ENCODE measurements at places on chromosomes 11 and 22. TPM values are rescaled to one million over a fixed set of nuclear protein-coding genes. Genes with fewer than 3 reads are reported as not detected.

The SPI1 gene
- not detected for total RNA-seq

The ZNF280A gene
- not detected for total RNA-seq

- DNase-seq: no peak
- H3K27me3 ChIP-seq: peaks cover 45% of the 10 kb centered on the region
- no peaks in the 10 kb centered on the region for H3K4me1 ChIP-seq
- H3K36me3 ChIP-seq: no peaks in the 10 kb centered on the region
These were observed 13.6 kb upstream of the ABCC8 start for GRCh38 chr11:17490232-17490631.

DNA sequence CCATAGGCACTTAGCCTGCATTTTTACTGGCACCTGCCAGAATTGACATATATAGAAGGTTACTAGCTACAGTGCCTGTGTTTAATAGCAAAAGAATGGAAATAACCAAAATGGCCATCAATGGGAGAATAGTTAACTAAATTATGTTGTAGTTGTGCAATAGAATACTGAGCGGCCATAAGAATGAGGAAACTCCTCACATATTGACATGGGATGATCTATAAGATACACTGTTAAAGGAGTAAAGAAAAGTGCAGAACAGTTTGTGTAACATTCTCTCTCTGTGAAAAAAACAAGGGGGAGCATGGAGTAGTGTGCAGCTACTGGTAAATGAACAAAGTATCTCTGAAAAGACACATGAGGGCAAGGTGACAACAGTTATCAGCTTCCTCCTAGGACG is 21.5 kb downstream of the ARAP1 start:
- no peak for DNase-seq
- no peak overlapping the region for H3K4me3 ChIP-seq
- H3K36me3 ChIP-seq: peaks cover 21% of the 10 kb centered on the region

GRCh38 chr11:36375353-36376008 is 79.4 kb downstream of the PRR5L start:
- peak overlapping the region; percentile 100 for H3K4me3 ChIP-seq
- no peak for DNase-seq
- peaks cover 18% of the 10 kb centered on the region for H3K36me3 ChIP-seq
- H3K27me3 ChIP-seq: no peaks in the 10 kb centered on the region
- peaks cover 60% of the 10 kb centered on the region for H3K4me1 ChIP-seq
- peak overlapping the region; percentile 85 for H3K27ac ChIP-seq

DNA sequence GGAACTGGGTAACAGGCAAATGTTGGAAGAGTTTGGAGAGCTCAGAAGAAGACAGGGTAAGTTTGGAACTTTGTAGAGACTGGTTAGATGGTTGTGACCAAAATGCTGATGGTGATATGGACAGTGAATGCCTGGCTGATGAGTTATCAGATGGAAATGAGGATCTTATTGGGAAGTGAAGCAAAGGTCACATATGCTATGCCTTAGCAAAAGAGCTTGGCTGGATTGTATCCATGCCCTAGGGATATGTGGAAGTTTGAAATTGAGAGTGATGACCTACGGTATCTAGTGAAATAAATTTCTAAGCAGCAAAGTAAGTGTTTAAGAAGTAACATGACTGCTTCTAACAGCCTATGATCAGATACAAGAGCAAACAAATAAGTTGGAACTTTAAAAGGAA is 17.8 kb downstream of the BBOX1 start:
- H3K4me3 ChIP-seq: peak overlapping the region; percentile 36
- no peaks in the 10 kb centered on the region for H3K27me3 ChIP-seq
- H3K4me1 ChIP-seq: peaks cover 29% of the 10 kb centered on the region
- peak overlapping the region; percentile 38 for H3K27ac ChIP-seq
- DNase-seq: peak; percentile 77

GRCh38 chr11:65423516-65424204 is 1.1 kb downstream of the NEAT1 start:
- H3K4me1 ChIP-seq: peaks cover 62% of the 10 kb centered on the region
- peak overlapping the region; percentile 98 for H3K27ac ChIP-seq
- H3K36me3 ChIP-seq: peaks cover 61% of the 10 kb centered on the region
- H3K4me3 ChIP-seq: peak overlapping the region; percentile 99
- peak; percentile 37 for DNase-seq

DNA sequence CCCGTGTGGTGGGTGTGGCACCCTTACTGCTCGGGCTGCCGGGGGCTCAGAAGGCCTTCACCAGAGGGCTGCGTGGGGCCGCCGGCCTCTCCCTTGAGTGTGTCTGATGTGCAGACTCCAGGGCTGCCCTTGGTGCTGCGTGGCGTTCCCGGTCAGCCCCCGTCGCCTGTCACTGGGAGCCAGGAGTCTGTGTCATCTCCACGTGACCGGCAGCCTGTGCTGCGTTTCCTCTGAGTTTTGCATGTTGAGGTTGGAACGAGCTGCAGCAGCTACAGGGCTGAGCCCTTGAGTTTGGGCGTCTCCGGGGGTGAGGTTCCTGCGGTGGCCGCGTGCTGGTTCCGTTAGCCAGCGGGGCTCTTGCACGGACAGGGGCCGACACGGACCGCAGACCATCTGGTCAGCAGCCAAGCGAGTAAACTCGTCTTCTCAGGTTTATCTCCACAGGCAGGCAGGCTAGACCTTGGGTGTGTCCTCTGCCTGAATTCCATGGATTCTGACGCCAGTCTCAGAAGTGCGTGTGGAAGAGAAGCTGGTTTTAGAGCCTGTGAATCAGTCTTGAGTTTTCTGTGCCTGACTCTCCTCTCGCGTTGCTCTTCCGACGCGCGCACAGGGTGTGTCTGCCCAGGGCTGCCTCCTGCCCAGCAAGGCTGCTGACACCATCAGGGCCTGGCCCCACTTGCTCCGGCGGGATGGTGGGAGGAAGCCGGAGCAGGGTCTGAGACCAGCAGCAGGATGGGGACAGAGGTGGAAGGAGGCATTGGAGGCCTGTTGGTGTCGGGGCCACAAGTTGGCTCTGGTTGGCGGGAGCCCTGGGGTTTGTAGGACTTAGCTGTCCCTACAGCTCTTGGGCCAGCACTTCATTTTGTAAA is 10.5 kb downstream of the PTDSS2 start:
- H3K27ac ChIP-seq: no peak overlapping the region
- H3K4me1 ChIP-seq: no peaks in the 10 kb centered on the region
- H3K27me3 ChIP-seq: no peaks in the 10 kb centered on the region
- peaks cover 10% of the 10 kb centered on the region for H3K36me3 ChIP-seq
- no peak overlapping the region for H3K4me3 ChIP-seq

- no peaks in the 10 kb centered on the region for H3K4me1 ChIP-seq
- DNase-seq: no peak
- H3K4me3 ChIP-seq: no peak overlapping the region
- H3K27me3 ChIP-seq: peaks cover 3% of the 10 kb centered on the region
- H3K27ac ChIP-seq: no peak overlapping the region
These were observed 32.5 kb downstream of the GNAZ start for GRCh38 chr22:23102776-23103175.
